NCI-H2081 (cell line): ENCODE measurements at places on chromosomes 6 and 20.

DNA sequence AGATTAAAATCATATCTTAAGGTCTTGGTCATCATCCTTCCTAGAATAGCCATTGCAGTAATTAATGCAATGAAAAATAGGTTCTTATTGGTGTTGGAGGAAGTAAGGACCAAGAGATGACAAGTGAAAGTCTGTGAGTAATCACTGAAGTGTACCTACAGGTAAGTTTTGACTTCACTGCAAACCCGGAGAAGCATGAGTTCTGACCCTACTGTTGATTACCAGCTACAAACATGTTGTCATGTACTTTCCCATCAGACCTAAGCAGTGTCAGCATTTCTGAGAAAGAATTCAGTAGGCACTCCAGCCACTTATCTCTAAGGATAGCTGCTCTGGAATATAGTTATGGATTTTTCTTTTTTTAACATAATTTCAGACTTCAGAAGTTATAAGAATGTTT is 280.9 kb downstream of the ZFAND3 start:
- no peak for DNase-seq

DNA sequence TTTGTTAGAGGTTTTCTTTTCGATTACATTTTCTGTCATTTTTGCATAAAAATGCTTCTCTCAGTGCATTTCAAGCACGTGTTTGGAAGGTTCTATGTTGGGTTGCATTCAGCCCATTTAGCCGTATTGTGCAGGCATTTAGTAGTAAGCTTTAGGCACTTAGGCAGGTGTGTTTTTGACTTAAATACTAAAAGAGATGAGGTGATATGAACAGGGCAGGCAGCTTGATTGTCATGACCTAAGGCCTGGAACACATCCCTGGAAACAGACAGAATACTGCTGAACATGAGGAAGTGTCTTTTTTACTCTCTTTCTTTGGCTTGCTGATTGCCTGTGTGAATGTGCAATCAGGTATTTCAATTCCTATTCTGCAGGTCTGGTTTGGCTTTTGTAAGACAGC is 610.5 kb upstream of the MAN1A1 start:
- DNase-seq, result no peak

DNA sequence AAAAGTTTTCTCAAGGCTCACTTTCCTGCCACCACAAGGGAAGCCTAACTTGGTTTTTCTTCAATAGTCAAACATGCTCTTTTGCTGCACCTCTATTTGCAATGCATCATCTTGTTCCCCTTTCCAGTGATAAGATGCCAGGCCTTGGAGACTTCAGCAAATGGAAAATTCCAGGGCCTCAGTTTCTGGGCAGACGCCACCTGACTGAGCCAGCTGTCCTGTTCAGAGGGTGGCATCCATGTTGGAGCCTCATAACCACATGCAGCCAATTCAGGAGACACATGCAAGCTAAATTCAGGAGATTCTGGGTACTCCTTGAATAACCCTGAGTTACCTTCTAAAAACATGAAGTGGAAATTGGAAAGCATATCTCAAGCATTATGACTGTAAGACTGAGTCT is 285.6 kb upstream of the RNF24 start:
- DNase-seq, result no peak

DNA sequence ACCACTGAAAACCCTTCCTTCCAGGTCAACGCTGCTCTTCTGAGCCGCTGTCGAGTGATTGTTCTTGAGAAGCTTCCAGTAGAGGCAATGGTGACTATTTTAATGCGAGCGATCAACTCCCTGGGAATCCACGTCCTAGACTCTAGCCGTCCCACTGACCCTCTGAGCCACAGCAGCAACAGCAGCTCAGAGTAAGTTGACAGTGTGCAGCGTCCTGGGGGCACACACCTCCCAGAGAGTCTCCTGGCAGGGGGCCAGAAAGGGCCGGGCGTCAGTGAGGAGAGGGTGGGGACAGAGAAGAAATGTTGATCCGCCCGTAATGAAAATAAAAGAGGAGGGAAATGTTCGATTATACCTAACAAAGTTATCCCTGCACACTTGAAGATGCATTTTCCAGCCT is 5.0 kb downstream of the WRNIP1 start:
- DNase-seq, result peak; percentile 44

- no peak for DNase-seq
Observed at GRCh38 chr20:23132930-23133559, 46.9 kb upstream of the CD93 start.

DNA sequence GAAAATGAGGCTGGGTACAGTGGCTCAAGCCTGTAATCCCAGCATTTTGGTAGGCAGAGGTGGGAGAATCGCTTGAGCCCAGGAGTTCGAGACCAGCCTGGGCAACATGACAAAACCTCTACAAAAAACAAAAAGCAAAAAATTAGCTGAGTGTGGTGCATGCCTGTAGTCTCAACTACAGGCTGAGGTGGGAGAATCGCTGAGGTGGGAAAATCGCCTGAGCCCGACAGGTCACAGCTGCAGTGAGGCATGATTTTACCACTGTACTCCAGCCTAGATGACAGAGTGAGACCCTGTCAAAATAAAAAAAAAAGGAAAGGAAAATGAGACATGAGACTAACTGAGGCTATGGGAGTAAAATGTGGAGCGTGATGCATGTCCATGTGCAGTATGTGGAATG is 88.0 kb upstream of the CD83 start:
- DNase-seq, result no peak

DNA sequence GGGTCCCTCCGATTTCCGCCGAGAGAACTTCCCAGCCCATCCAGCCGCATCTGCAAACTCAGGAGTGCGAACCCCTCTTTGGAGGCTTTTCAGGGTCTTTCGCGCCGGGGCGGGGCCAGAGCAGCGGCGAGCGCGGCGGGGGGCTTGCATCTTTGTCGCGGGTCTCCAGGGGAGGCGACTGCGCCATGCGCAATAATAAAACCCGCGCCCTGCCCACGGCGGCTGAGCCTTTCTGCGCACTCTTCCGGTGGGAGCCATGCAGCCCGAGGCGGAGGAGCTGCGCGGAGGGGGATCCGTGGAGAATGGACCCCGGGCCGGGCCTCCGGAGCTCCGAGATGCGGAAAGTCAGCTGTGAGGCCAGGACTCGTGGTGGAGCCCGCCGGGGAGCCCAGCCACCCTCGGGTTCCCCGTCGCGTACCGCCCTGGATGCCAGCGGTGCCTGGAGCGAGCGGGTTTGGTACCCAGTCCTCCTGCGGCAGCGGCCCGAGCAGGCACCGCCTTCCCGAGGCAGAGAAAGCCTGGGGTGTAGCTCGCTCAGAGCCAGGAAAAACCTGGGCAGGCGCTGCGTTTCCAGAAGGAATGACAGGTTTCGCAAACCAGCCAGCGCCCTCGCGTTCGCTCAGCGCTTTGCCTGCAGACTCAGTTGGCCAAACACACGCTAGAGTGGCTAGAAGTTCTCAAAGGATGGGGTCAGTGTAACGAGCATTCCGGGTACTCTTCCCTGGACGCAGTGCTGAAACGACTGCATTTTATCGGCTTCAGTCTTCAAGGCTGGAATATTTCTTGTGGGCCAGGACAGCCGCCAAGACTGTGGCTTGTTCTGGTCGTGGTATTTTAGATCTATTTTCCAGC is 1.2 kb downstream of the AKAP12 start:
- DNase-seq, result peak; percentile 36

DNA sequence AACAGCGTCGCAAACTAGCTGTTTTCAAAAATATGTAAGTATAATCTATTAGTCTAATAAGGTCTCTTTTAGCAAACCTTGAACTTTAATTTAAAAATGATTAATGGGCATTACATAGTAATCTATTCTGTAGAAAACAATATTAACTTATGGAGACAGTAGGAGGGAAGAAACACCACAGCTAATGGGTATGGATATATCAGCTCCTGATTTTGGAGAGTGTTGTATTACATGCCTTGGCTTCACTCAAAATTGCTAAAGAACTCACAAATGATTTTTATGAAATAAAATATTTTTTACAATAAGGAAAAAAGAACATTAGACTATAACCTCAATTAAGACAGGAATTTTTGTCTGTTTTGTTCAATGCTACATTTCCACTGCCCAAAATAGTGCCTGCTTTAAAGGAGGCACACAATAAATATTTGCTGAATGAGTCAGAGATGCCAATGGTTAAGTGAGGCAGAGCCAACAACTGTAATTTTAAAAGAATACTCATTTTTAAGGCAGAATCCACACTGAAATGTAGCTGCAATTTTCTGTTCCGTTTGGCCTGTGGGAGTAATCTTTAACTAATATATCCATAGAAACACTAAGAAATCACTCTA is 15.7 kb downstream of the ATG5 start:
- no peak for DNase-seq

- peak; percentile 64 for DNase-seq
Observed at GRCh38 chr6:30325873-30326525, 728 bp upstream of the TRIM39 start.

GRCh38 chr20:63664143-63664851 is 6.2 kb downstream of the RTEL1 start:
- DNase-seq, result no peak

- no peak for DNase-seq
Observed at GRCh38 chr6:163356324-163356723, 58.2 kb upstream of the QKI start.

DNA sequence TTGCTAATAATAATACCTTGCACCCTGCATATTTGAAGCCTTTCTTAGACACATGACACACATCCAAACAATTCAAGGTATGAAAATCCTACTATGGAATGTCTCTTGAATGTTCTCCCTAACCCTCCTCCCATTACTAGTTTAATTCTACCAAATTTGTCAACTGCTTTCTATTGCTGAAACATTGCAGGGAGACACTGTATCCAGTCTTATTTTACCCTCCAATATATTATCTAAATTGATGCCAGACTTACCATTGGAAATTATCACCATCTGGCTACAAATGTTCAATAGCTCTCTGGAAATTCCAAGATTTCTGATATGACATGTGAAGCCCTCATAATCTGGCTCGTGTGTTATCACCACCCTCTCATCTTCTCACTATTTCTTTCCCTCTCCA is 1027.3 kb upstream of the CITED2 start:
- DNase-seq, result no peak

DNA sequence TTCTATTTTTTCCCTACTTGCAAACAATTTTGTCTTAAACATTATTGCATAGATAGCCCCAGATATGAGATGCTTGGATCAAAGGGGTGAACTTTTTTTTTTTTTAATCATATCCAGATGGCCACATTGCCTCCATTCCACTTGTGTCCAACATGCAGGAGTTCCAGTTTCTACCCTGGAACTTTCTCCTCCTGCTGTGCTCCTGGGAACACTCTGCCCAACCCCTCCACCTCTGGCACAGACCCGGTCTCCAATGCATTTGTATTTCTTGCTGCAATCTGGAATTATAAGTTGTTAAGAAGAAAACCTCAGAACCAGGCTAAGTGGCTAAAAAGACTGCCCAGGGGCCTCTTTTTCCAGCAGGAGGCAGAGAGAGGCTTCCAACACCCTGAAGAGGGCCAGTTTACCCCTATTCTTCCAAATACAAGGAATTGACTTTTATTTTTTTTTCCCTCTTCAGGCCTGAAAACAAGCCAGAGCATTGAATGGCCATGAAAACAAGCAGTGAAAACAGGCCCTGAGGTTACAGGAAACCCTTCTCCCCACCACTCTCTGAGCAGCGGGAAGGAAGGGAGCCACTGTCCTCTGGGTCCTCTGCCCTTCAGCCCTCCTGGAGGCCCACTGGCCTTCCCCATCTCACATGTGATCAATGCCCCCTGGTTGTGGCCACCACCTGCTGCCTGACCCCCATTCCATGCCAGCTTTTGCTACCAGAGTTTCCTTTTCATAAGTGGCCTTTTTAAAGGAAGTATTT is 44.3 kb downstream of the PDYN start:
- no peak for DNase-seq

DNA sequence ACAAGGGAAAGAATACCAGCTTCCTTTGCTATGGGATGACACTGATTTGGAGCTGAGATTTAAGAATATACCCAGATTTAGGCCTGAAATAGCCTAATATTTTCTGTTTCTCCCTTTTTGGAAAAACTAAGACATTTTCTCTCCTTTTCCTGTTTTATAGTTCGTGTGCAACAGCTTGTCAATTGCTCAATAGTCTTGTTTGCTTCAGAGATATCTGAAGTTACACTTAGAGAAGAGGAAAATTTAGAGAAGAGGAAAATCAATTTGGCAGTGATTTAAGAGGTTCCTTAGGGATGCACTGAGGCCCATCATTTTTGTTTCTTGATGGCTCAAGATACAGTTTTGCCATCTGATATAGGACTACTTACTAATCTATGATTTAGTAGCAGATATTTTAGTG is 398.6 kb downstream of the RFPL4B start:
- no peak for DNase-seq

- DNase-seq, result no peak
Observed at GRCh38 chr6:144485531-144485930, 200.4 kb downstream of the UTRN start.

DNA sequence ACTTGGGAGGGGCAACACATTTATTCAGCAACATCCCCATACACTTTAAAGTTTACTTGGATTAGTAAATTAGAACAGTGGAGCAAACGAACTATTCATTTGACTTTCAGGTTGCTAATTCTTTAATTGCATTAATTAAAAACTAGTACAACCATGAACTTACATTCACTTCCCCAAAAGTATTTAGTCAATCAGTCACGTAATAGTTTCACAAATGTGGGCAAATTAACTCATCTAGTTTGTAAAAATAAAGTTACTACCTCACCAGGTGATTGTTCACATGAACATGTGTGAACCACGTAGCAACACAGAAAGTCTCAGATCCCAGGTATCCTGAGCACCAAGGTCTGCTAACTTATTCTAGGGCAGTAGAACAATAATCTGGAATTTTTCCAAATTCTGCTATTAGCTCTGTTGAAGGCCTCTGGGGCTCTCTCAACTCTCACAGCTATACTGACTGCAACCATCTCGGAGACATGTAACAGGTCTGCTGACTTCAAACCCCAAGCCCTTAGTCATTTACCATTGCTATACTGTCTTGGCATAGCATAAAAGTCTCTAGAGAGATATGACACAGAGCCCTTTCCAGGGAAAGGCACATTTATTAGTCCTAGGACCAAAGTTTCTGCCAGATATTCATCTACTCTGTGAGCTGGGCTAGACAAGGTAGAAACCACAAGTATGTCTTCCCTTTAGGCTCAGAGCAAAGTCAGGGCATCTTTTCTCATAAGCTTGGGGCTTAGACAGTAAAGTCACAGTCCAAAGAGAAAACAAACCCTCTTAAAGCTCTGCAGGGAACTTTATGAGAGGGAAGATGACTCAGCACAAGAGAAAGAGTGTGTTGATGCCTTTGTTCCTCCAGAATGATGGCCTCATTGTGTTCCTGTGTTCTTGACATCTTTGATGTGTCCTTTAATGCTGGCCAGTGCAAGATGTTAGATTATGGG is 50.9 kb upstream of the CCDC28A start:
- no peak for DNase-seq

DNA sequence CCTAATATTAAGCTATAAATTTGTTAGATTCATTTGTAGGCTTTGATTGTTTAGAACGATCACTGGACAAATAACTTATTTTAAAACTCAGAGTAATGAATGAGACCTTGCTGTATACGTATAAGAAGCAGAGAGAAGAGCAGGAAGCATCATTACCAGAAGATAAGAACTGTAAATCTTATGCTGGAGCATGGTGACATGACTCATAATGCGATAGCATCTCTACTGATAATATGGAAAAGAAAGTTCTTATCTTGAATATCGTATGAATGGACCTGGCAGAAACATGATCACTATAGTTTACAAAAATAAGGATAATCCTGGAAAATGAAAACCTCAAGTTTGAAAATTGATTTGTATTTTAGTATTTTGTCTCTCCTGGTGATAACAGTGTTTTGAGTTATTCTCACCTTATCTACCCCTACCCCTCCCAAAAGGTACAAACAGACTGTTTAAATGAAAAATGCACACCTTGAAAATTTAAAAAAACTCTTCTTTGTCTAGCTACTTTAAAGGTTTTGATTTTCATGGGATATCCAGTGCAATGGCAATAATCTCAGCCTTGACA is 2.0 kb upstream of the ZSCAN26 start:
- no peak for DNase-seq
